ENCODE measurements at places on chromosomes 2 and 18. TPM values are rescaled to one million over a fixed set of nuclear protein-coding genes. Genes with fewer than 3 reads are reported as not detected.

The TNS1 gene
- total RNA-seq, result 2.6 TPM

The MAP4K4 gene
- total RNA-seq, result 78.3 TPM

The ASB18 gene
- total RNA-seq, result not detected

The CACNB4 gene
- 0.12 TPM for total RNA-seq

The PER2 gene
- total RNA-seq, result 1.7 TPM

The LHCGR gene
- not detected for total RNA-seq

The DARS1 gene
- 88.3 TPM for total RNA-seq

All from Daoy (cell line).